Right atrium auricular region (tissue), 2 donors: ENCODE measurements at places on chromosomes 4 and X. TPM values are rescaled to one million over a fixed set of nuclear protein-coding genes. Genes with fewer than 3 reads are reported as not detected.

DCX gene
- total RNA-seq, result not detected

LETM1 gene
- total RNA-seq, result 32.1 TPM

CNGA1 gene
- not detected for total RNA-seq

SHROOM2 gene
- 2.7 TPM for total RNA-seq

GPRASP3 gene
- total RNA-seq, result 3.7 TPM

PCDH10 gene
- total RNA-seq, result 0.94 TPM

NIPAL1 gene
- 0.63 TPM for total RNA-seq
